ENCODE measurements at places on chromosomes 4 and X.

DNA sequence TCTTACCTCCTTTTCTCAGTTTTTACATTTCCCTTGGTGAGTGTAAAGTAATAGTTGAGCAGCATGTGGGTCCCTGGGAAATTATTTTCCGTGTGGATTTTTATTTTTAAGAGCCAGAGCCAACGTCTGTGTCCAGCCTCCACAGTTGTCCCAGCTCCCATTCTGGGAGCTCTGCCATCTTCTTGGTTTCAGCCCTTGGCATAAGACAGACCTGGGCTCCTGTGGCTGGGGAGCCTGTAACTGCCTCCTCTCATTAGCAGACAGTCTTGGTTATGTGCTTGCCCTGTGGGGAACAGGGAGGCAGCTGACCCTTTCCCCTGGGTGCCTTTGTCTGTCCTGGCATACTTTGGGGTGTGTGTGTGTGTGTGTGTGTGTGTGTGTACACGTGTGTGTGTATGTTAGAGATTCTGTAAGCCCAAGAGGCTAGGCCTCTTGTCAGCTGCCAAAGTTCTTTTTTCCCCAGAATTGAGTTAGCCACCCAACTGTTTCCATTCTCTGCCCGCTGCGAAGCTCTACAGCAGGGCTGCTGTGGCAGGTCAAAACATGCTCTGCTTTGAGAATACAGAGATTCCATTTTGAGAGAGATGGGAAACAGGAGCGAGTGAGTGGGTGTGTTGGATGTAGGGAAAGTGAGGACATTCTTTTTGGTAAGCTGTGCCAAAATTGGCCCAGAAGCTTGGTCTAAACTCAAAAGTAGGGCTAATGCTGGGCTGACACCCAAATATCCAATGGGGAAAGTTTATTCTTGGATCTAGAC lies 140.7 kb downstream of the TMEM164 start:
- ATAC-seq = no peak

DNA sequence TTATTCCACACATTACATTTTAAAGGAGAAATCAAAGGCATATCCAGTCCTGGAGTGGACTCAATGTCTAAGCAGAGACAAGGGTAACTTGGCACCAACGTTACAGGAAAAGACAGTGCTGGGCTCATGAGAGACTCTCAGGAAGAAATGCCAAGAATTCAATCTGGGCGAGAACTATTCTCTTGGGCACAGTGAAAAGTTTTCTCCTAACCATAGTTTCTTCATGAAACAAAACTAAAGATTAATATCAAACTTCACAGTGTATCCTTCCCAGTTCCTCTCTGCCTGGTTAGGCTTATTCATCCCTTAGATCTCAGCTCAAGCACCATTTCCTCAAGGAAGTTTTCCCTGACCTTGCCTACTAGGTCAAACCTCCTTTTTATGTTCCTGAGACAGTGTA lies 109.4 kb upstream of the TLL1 start:
- ATAC-seq = no peak

GRCh38 chrX:133911825-133912495 lies 73.4 kb downstream of the GPC3 start:
- no peak for ATAC-seq

DNA sequence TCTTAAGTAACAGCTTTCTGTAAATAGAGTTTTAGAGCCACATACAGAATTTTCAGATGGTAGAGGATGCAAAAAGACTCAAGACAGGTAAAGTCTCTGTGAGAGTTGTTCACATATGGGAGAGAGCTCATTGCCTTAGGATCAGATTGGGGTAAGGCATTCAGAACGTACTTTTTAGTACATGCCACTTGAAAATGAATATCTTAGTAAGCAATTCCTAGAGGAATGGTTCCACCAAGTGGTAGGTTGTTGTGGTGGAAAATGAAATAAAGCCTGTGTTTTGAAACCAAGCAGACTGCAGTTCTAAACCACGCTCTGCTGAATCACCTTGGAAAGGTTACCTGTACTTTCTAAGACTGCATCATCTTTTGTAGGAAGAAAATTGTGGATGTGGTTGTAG lies 547.0 kb upstream of the LCORL start:
- no peak for ATAC-seq

DNA sequence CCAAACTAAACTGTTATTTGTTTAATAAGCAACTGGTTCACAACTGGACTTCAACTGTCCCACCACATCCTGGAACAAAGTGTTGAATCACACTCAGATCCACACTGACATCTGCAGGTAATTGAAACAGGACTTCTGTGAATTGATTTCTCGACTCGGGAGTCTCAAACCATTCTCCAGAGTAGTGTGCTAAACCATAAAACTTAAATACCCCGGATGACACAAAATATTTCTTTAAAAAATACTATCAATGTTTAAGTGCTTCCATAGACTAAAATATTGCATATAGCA lies 95.4 kb upstream of the PLAC1 start:
- no peak for ATAC-seq

DNA sequence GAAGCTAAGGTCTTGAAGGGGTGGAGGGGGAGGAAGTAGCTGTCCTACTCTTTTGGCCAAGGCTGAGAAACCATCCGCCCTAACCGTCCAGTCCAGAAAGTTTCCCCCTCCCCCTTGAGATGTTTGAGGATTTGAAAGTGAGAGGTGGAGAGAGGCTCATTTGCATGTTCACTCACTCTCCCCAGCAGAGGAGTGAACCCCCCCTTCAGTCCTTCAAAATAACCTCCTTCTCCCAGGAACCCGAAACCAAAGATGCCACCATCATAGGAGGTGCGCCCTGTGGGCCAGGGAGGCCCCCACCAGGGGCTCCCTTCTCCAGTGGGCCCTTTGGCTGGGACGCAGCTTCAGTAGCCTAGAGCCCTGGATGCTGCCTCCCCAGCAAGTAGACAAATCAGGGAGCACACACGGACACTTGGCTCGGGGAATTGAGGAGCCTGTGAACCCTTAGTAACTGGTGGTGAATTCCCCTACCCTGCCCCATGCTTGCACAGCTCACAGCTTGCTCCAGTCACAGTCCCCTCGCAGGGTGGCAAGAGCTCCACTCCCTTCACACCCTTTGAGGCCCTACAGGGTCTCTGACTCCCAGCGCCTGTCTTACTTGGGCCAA lies 25.6 kb downstream of the ELF4 start:
- ATAC-seq = no peak

DNA sequence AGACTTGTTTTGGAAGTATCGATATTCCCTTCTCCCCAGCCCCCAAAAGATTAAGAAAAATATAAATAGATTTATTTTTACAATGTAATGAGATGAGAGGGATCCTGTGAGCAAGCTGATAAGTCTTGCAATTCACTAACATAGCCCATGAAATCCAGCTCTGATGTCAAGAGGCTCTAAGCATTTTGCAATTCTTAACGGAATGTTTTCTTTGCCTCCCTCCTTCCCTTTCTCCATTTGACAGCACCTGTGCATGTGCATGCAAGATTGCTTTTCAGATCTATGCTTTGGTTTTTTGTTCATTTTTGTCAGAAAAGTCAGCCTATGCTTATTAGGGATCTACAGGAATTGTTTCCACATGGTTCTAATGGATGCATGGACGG lies 169.9 kb downstream of the SLIT2 start:
- no peak for ATAC-seq

- ATAC-seq = peak; percentile 37
Measured at GRCh38 chrX:65697211-65697641, 29.8 kb downstream of the MSN start.

DNA sequence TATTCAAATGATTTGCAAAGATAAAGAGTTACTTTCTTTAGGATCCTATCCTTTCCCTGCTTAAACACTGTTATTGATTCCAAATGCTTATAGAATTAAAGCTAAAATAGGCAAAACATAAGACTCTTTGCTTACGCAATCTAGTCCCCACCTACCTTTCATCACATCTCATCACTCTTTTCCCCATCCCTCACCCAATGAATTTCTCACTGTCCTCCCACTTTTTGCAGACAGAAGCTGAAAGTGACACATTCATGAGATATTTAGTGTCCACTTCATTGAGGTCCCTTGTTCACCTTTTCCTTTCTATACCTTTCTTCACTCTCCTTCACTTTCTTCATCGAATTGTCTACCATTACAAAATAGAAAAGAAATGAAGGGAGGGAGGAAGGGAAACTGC lies 424 bp downstream of the SATL1 start:
- no peak for ATAC-seq

DNA sequence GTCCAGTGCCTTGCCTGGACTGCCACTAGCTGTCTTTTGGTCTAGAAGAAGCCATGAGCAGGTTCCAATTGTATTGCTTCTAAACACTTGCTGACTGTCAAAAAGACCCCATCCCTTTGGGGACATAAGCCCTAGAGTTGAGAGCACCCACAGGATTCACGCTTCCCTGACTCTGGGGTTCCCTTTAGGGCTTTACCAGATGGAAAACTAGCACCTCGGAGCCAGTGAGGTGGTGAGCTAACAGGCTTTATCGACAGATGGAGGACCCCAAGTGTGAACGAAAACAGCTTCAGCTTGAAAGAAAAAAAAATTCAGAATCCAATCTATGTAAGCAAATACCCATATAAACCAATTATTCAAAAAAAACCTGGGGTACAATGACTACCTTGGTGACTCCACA lies 90.8 kb downstream of the NAA11 start:
- no peak for ATAC-seq

DNA sequence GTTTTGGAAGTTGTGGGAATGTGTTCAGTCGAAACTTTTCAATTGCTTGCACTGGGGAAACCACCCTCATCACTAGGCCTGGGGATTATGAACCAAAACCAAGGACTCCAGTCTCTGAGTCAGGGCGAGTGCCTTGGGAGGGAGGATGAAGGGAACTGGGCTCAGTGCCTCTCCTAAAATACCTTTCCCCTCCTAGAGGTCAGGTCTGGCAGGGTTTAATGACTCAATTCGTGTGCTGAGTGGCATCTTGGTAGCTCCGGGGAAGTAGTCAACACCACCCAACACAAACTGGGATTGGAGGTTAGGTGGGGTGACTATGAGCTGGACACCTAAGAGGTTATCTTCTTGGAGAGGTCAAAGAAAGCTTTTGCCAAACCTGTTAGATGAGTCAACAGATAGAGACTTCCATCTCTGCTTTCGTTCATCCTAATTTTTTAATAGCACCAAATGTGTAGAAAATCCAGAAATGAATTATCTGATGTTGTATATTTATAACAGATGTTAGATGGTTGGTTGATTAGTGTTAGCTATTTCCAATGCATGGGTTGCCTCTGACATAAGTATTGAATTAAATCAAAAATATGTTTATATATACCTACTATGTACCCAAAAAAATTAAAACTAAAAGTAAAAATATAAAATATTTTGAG lies 202.8 kb downstream of the SHROOM3 start:
- ATAC-seq = no peak

GRCh38 chr4:119025916-119026661 lies 109.5 kb upstream of the MYOZ2 start:
- ATAC-seq = peak; percentile 82

Measured in gastroesophageal sphincter (tissue), 4 donors.